Erythroblast (primary cell): ENCODE measurements at places on chromosomes 12 and 14.

- DNase-seq = no peak
Measured at GRCh38 chr14:69432364-69432763, 33.9 kb downstream of the SLC39A9 start.

GRCh38 chr14:43795600-43796228 is 711.4 kb downstream of the FSCB start:
- peak; percentile 1 for DNase-seq

- peak; percentile 2 for DNase-seq
Measured at GRCh38 chr14:95953111-95953724, 76.6 kb downstream of the TUNAR start.

DNA sequence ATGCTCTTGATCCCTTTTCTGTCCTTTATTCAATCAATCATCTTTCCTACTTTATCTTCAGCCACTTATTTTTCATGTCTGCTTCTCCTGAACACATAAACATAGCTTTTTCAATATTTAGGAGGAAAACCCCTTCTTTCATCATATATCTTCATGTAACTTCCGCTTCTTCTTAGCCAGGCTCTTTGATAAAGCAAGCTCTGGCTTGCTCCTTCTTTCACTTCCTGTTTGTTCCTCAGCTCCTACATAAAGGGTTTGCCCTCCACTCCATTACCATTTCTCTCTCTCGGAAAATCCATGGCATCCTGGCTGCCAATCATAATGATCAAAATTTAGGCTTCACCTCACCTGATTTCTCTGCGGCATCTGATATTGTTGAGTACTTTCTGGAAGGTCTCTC is 33.7 kb upstream of the HELB start:
- DNase-seq = no peak

- DNase-seq = no peak
Measured at GRCh38 chr14:80926397-80927082, 15.0 kb downstream of the CEP128 start.

- no peak for DNase-seq
Measured at GRCh38 chr12:26808766-26809476, 24.1 kb downstream of the ITPR2 start.

DNA sequence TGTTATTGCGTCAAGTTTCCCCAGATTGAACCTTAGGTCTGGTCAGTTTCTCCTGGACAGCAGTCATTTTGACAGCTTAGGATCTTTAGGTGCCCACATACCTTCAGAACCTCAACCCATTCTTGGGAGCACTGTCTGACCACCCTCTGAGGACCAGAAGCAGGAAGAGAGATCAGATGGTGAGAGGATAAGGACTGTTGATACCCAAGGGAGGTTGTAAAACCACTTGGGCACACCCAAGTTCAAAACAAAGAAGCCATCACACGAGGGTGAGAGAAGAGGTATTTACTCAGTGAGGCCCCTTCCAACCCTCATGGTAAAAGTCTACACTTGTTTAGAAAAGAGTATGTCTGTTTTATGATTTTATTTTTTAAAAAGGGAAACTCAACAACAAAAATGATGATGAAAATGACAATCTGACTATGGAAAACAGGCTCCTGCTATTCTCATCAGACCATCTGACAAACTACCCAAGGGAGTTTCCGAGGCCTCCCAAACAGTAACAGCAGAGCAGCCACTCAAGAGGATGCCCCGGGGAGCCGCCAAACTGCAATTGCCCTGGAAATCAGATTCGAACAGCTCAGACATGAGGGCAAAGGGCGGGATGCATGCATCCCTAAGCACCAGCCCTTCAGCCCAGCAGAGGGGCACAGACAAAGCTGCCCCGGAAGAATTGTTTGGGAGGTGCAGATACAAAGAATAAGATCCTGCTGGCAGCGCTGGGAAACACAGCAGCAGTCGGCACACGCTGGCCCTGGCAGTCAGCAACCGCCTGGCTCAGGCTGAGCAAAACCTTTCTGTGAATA is 162.6 kb upstream of the PLEKHG7 start:
- no peak for DNase-seq

DNA sequence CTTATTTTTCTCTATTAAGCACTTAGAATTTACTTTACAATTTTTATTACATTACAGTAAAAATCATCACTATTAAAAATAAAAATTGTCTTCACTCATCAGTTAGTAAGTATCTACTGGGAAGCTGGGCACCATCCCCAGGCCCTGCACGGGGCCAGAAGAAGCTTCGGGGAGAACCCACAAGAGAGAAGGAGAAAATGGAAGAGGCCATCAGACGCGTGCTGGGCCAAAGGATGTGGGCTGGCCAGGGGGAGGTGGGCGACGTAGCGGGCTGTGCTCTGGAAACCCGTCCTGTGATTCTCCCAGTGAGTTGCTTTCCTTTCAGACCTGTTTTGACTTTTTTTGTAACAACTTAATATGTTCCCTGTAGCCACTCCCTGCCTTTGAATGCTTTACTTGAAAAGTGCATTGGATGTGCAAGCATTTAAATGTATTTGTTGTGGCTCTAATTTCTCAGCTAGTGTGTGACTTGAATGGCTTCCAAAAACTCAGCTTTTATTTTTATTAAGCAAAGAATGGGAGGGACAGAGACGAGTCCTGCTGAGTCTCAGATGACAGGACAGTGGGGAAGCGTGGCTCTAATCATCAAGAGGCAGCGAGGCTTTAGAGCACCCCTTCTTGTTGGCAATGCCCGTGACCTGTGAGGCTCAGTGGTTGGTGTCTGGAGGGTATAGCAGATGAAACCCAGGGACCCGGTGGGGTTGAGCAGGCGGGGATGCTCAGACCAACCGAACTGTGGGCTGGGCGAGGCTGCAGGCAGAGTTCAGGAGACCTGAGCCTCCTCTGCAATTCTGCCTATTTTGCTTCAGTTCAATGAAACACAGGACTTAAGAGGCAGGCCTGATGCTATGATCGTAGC is 38.8 kb downstream of the SYNE3 start:
- no peak for DNase-seq

- no peak for DNase-seq
Measured at GRCh38 chr12:124608450-124608870, 41.0 kb upstream of the NCOR2 start.

- no peak for DNase-seq
Measured at GRCh38 chr14:69013943-69014782, 35.1 kb upstream of the ACTN1 start.

DNA sequence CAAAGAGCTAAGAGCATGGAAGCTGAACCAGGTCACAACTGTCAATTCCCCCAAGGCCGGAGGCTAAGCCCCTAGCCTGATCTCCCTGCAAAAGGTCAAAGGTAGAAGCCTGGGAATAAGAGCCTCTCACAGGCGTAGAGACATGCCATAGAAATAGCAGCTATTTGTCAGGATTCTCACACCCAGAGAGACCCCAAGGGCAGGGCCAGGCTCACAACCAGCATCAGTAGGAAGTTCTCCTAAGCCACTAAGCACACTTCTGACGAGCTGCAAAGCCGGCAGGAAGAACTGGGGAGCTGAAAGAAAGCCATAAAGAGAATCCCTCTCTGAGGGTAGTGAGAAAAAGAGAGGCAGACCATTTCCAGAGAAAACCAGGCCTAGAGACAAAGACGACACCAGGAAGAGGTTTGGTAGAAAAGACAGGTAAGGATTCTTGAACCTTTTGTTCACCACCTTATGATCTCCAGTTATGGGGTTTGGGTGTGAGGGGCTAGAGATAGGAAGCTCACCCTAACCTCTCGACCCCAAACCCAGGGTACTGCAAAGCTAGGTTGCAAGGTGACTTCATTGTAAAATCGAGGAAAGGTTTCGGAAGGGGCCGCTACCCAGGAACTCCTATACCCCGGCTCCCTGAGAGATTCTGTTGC is 1.0 kb downstream of the SMARCC2 start:
- DNase-seq = peak; percentile 55

GRCh38 chr14:96635850-96636249 is 133.7 kb downstream of the PAPOLA start:
- no peak for DNase-seq

DNA sequence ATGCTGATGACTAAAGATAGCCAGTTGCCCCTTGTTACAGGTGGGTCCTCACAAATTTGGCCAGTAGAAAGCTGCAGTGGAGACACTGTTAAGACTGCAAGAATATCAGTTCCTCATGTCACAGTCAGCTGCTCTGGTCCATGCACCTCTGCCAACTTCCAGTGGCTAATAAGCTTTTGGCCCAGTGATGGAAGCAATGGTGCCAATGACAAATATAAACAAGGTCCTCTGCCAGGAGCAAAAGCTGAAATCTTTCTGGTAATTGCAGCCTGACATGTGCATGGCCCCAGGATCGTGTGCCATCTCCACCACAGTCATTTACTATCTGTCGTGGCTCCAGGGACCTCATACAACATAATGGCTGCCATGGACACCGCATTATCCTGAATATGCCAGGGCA is 85.4 kb upstream of the TMEM260 start:
- DNase-seq = no peak

DNA sequence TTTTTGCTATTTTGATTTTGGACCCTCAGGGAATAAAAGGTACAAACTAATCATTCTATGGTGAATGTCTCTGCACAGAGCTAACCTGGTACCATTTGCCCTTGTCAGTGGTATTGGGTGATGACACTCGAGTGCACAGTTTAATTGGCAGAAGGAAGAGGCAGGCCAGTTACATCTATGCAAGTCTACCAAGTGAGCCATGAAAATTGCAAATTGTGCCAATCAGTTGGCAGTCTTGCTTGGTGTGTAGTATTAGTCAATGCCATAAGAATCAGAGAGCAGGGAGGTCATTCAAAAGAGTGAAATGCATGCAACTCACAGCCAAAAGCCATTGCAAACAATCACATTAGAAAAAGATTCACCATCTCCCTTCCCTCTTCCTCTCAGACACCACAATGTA is 479.6 kb downstream of the ADAMTS20 start:
- no peak for DNase-seq

DNA sequence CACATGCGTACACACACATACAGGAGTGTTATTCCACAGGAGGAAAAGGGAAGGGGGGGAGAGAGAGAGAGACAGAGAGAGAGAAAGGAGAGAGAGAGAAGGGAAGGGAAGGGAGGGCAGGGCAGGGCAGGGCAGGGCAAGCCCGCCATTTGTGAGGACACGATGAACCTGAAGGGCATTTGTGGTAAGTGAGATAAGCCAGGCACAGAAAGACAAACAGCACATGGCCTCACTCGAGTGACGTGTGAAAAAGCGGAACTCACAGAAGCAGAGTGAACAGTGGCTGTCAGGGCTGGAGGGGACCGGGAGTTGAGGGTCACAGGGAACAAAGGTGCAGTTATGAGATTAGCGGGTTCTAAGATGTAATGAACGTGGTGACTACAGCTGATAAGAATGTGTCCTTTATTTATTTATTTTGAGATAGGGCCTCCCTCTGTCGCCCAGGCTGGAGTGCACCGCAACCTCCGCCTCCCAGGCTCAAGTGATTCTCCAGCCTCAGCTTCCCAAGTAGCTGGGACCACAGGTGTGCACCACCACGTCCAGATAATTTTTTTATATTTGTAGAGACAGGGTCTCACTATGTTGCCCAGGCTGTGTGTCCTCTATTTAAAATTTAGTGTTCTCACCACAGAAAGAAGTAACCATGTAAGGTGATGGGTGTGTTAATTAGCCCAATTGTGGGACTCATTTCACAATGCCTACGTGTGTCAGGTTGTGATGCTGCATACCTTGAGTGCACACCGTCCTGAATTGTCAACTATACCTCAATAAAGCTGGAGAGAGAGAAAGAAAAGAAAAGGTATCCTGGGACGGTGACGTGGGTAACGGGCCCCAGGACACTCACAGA is 18.7 kb upstream of the FBRSL1 start:
- peak; percentile 92 for DNase-seq

DNA sequence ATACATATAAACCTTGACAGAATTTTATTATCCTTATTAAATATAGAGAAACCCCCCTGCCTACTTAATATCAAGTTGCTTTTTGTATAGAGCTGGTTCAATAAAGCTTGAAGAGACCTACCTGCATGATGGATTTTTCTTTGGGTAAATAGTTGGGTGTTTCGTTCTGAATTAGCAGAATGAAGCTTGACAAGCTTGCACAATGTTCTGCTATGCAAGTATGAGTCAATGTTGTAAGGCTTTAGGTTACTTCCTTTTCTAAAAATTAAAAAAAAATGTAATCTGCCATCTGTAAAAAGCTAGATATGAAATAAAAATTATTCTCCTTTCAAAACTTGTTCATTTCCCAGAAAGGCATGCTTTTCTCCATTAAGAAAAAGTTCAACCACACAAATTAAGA is 1662.6 kb upstream of the SEL1L start:
- no peak for DNase-seq

DNA sequence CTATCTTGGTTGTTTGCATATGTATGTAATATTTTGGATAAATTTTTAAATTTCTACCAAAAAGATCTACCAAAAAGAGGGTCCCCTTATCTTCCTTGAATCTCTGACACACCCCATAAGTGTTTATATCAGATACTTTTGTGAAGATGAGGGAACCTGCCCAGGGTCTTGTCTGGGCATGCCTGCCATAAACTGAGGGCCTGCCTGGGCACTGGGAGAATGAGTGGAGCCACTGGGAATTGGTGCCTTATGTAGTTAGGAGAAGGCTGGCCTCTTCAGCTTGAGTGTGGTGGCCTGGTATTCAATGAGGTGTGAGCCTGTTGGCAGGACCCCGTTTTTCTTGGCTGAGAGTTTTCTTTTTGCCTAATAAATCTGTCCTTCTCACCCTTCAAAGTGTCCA is 46.5 kb downstream of the OR9K2 start:
- no peak for DNase-seq

DNA sequence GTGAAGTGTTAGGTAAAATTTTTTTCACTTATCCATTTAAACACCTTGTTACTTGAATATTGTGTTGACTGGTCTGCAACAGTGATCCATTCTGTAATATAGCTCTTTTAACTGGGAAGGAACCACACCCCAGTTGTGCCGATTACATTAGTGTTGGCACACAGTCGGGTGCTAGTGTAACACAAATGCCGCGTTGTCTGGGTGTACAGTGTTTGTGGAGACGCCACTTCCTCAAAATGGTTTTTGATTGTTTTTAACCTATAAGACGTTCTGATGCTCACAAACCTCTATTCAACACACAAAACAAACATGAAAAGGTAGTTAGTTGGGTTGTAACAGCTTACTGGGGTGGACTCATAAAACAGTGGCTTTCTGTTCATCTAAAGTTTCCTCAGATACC is 48.0 kb upstream of the TRAF3 start:
- DNase-seq = no peak

DNA sequence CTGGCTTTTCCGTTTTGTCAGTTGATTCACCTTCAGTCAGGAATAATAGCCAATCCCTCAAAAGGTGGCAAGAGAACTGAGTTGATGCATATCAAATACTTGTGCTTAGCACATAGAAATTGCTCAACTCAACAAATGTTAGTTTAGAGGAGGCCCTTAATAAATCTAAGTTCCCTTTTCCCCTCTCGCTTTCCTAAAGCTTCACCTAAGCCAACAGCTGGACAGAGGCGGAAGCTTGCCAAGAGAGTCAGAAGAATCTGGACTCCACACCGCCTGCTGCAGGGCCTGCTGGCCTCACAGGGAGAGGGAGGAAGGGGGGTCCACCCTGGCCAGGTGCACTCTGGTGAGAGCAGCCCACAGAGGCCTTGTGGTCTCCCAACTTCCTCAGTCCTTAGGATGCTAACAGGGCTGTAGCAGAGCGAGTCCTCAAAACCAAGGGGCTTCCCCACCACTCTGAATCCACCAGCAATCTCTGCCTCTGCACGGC is 213.1 kb downstream of the CHST11 start:
- no peak for DNase-seq
